Activated CD4-positive, CD25-positive, alpha-beta regulatory T cell treated with anti-CD3 and anti-CD28 coated beads, Interleukin-2, amount 50 U/mL, for 16 hours (primary cell): ENCODE measurements at places on chromosomes 12 and 14.

DNA sequence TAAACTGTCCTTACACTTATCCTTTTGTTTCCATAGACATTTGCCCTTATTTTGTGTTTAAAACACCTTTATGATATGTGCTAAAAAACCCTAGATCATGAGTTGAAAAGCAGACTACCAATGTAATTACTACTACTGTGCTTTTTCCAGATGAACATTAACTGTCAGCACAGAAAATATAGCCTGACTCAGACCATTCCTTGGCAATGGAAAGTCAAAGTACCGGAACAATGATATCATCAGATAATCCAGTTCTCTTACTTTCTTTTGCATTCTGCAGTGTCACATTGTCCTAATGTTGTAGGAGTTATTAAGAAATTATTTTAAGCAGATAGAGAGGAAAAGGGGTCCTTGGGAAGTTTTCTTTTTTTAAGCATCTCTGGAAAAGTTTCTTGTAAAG, 1189.0 kb upstream of the FLRT2 start:
- no peak for DNase-seq

DNA sequence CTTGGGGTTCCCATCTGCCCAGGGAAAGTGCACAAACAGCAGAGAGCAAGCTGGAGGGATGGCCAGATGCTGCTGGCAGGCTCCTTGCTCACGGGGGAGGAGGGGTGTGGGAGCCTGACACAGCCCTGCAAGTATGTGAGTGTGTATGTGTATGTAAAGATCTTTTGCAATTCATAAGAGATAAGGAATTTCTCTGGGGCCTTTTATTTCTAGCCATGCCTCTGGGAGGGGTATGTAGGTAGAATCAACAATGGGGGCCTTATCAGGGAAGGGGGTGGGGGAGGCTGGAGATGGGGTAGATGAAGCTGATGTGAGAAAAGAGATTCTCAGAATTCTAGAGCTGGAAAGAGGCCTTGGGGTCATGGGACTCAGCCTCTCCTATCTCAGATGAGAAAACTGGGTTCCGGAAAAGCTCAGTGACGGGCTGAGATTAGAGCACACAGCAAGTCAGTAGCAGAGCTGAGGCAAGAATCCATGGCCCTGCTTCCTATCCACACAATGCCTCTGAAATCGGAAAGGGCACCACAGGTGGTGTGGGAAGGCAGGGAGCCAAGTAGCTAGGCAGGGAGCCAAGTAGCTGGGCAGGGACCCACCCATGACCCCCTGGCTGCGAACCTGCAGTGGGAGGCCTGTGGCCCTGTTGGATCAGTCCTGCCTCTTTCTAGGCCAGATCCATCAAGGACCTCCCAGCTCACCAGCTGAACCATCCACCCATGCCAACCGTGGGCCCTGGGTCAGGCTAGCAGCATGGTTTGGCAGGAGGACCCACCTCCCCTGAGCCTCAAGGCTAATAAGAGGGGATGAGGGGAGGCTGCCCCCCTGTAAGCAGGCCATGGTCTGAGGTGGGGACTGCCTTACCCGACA, 54.7 kb downstream of the PLEKHG3 start:
- DNase-seq, result no peak

DNA sequence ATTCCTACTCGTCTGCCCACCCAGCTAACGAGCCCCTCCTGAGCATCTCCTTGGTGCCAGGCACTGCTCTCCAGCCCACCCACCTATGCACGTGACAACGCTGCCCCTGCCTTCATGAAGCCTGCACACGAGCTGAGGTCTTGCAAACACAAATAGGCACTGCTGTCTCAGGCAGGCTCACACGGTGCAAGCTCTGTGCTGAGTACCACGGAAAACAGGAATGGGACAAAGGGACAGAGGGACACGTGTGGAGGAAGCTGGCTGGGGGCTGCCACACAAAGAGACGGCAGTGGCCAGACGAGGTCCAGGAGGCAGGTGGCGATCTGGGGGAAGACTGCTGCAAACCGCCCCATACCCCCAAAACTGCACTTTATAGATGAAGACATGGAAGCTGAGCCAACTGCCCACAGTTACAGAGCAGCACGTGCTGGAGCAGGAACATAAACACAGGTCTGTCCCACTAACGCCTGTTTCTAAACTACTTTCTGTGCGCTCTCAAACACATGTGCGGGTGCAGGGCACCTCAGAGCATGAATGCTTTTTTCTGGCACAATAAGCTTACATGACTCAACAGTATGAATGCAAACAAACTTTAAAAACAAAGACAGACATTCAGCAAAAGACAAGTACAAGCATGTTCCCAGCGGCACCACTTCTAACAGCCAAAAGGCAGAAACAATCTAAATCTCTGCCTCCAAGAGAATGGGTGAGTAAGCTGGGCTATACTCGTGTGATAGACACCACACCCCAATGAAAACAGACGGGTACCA, 64.5 kb downstream of the AMN start:
- DNase-seq, result no peak

DNA sequence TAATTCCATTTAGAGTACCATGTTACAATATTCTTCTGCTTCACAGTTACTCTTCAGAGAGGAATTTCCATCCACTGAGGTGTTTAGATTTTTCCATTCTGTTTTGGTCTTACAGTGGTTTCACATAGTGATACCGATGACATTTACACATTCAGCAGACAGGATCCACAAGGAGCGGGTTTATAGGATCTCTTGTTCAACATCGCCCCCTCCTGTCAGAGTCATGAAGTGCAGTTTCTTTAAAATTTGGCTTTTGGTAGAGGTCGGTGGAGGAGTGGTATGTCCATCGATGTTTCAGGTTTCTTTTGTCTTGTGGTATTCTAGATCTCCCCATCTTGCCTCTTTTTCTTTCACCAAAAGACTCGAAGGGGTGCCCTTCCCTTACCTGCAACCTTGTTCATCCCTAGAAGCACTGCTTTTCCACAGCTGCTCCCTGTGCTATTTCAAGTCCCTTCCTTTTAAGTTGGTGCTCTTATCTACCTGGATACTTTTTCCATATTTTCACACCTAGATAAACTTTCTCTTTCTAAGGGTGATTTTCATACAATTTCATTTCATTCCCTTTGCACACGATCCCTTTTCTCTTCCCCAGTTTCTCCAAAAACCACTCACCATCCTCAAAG, 181.3 kb downstream of the ITPR2 start:
- no peak for DNase-seq

DNA sequence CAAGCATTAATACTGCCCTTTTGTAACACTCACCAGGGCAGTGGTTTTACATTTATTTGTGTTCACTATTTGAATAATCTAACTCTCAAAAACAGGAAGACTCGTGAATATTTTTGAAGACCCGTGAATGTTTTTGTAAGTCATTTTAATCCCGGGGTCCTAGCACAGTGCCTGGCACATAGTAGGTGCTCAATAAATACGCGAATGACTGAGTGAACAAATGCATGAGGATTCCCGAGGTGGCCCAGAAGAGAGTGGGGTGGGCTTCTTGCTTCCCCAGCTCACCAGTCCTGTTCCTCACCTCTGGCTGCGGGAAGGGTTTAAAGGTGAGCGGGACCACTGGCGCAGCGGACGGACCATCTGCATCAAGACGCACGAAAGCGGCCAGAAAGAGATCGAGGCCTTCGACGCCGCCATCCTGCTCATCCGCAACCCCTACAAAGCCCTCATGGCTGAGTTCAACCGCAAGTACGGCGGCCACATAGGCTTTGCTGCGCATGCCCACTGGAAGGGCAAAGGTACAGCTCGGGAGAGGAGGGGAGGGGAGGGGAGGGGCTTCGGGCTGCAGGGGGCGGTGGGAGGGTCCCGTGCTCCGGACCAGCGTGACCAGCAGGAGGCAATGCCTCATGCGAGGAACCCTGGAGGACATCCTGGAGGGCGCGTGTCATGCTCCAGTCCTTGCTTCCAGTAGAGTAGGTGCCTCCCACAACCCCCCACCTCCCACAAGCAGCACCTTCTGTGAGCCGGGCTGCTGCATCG, 98.9 kb downstream of the CMKLR1 start:
- DNase-seq, result no peak

DNA sequence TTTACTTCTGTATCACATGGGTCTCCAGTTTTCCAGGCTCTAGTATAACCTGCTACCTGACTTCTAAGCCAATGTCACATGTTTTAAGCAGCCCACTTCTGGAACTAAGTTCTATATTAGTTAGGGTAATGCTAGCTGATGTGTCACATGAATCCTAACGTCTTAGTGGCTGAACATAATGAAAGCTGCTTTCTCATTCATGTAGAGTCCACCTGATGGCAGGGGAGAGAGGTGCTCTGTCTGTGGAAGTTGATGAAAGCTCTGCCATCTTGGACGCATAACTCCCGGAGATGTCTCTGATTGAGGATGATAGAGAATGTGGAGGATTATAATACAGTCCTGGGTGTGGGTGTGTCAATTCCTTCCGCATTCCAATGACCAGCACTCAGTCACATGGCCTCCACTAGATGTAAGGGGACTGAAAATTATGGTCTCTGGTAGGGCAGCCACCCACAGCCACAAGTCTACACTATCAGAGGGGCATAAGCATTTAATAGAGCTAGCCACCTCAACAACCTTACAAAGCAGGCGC, 234.4 kb upstream of the CRY1 start:
- no peak for DNase-seq

DNA sequence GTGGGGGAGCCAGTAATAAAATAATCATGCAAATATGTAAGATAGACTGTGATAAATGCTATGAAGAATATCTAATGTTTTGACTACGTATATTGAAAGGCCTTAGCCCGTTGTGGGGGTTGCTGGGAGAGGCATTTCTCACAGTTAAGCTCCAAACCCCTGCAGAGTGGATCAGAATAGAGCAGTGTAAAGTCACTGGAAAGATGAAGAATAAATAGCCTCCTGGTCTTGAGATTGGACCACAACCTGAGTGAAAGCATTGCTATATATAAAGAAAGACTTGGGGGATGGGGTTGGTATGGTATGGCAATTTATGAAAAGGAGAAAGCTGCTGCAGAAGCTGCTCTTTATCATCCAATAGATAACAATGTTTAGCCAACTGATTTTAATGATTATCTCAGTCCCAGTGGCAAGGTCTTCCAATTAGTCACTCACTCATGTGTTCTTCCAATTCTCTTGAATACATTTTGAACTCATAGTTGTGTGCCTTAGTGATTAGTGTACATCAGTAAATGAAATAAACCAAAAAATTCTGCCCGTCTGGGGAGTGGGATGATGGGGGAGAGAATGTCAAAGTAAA, 10.2 kb downstream of the PLEKHA5 start:
- DNase-seq, result no peak

DNA sequence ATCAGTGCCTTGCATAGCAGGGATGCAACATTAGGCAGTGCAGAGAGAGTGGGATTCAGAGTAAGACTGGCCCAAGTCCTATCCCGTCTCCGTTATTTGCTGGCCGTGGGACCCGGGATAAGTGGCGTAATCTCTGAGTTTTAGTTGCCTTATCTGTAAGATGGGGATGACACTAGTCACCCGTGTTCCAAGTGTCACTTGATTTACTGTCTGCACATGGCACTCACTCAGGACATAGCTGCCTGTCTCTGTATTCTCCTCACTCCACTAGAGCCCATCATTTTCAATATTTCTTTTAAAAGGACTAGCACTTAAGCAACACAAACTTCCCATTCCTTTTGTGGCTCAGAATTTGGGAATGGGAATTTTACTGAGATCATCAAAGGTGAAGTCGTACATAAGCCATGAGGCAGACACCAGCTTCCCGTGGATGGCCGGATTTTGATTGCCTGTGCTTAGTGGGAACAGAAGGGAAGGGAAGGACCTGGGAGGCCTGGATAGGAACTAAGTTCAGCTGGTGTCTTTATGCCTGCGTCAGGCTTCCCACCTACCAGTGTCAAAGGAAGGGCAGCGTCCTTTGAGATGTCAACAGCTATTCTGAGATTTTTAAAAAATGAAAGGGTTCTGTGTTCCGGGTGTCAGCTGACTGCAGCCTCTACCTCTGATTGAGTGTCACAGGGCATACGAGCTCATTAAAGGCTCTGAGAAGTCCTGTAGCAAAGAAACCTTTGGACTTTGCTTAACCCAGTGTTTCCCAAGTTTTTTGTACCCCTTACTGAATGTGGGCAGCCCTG, 361.4 kb downstream of the CACNA1C start:
- no peak for DNase-seq

GRCh38 chr12:124191024-124191359, 103.9 kb upstream of the RFLNA start:
- DNase-seq, result no peak

DNA sequence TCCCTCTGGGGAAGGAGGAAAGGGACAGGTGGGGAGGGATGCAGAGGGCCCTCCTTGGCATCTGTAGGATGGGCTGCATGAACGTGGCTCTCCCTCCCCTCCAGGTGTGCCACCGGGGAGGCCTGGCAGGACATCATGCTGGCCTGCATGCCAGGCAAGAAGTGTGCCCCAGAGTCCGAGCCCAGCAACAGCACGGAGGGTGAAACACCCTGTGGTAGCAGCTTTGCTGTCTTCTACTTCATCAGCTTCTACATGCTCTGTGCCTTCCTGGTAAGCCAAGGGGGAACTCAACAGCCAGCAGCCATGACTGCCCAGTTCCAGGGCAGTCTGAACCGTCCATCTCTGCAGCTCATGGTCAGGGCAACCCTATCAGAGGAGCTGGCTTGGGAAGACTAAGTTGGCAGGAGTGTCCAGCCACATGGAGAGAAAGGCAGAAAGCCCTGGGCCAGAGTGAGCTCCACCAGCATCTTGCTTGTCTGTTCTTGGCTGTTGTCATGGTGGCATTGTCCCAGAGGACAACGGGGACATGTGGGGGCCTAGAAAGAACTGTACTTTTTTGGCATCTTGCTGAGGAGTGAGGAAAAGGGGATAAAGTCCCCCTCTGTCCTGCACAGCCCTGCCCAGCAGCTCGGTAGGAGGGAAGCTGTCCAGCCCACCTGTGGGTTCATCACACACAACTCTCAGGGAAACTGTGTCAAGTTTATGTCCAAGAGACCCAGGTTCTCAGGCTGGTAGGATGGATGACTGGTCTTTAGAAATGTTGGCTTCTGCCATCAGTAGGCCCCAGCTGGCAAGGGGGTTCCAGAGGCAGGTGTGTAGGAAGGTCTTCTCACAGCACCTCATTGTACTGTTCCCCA, 129.8 kb upstream of the FKBP4 start:
- DNase-seq, result no peak

DNA sequence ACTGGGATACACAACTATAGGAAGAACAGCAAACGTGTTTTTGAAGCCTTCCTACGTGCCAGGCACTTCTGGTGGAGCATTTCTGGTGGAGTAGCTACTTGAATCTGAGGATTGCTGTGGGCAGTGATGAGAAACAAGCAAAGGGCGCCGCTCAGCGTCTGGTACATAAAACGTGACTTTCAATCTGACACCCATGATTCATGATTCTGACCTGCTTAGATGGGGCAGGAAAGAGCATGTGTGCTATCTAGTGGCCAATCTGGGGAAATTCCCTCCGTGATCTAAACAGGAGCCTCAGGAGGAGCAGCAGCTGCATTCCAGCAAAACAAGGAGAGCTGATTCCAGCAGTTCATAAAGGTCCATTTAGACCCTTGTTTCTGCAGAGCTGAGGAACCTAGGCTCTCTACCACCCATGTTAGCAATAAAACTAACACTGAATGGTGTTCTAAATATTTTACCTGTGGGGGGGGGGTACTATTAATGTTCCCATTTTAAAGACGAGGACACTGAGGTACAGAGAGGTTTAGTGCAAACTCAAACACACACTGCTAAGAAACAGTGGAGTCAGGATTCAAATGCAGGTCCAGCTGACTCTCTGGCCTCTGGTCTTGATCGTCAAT, 37.8 kb downstream of the PAH start:
- no peak for DNase-seq

- DNase-seq, result no peak
Observed at GRCh38 chr12:31362759-31363415, 36.9 kb upstream of the SINHCAF start.
